IMR-90 (cell line): ENCODE measurements at places on chromosomes 7 and 10. TPM values are rescaled to one million over a fixed set of nuclear protein-coding genes. Genes with fewer than 3 reads are reported as not detected.

GRCh38 chr7:10474048-10474447 is 499.6 kb upstream of the PHF14 start:
- H3K4me3 ChIP-seq, result no peak overlapping the region
- DNase-seq, result no peak
- H3K36me3 ChIP-seq, result no peaks in the 10 kb centered on the region
- H3K27me3 ChIP-seq, result no peaks in the 10 kb centered on the region
- H3K27ac ChIP-seq, result no peak overlapping the region

- no peak overlapping the region for H3K27ac ChIP-seq
- DNase-seq, result no peak
- no peaks in the 10 kb centered on the region for H3K36me3 ChIP-seq
- no peaks in the 10 kb centered on the region for H3K27me3 ChIP-seq
These were observed 61.8 kb upstream of the LRRN3 start for GRCh38 chr7:111029141-111029572.

DNA sequence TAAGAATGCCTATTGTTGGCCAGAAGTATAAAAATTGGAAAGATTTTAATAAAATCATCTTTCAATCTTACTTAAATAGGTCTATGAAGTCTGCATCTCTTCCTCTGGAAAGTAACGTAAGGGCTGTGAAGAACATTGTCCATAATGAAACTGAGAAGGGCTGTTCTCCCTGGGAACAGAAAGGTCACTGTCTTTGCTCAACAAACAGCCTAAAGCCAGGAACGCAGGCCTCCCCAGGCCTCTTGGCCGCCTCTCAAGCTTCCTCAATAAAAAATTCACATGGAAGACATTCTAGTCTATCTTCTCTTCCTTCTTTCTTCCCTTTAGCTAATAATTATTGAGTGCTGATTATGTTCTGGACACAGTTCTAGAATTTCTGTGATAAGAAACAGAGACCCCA is 9.1 kb upstream of the IDI2 start:
- no peaks in the 10 kb centered on the region for H3K4me1 ChIP-seq
- H3K27ac ChIP-seq, result no peak overlapping the region
- no peaks in the 10 kb centered on the region for H3K27me3 ChIP-seq

GRCh38 chr10:117751259-117751658 is 208.7 kb downstream of the EMX2 start:
- no peak for DNase-seq
- no peak overlapping the region for H3K4me3 ChIP-seq
- no peaks in the 10 kb centered on the region for H3K4me1 ChIP-seq
- no peak overlapping the region for H3K27ac ChIP-seq
- H3K36me3 ChIP-seq, result no peaks in the 10 kb centered on the region

- DNase-seq, result no peak
- H3K36me3 ChIP-seq, result no peaks in the 10 kb centered on the region
- no peak overlapping the region for H3K27ac ChIP-seq
- H3K27me3 ChIP-seq, result no peaks in the 10 kb centered on the region
These were observed 6.4 kb upstream of the CPA5 start for GRCh38 chr7:130338233-130338632.

The HOXA9 gene
- total RNA-seq, result 0.18 and 0.28 TPM in 2 replicates
